ENCODE measurements at places on chromosomes 3 and 15. TPM values are rescaled to one million over a fixed set of nuclear protein-coding genes. Genes with fewer than 3 reads are reported as not detected.

CCR1 gene
- 78.2 TPM for total RNA-seq

CFAP91 gene
- total RNA-seq, result 0.17 TPM

SNUPN gene
- 30.8 TPM for total RNA-seq

SGO1 gene
- total RNA-seq, result 24.0 TPM

TRIM42 gene
- total RNA-seq, result not detected

TMCO5A gene
- not detected for total RNA-seq

RHO gene
- not detected for total RNA-seq

KPNA1 gene
- total RNA-seq, result 68.7 TPM

NEK10 gene
- total RNA-seq, result 1.4 TPM

GMPS gene
- 75.2 TPM for total RNA-seq

NAA80 gene
- 28.3 TPM for total RNA-seq

FGF12 gene
- not detected for total RNA-seq

ATP13A5 gene
- not detected for total RNA-seq

SLC25A36 gene
- 37.9 TPM for total RNA-seq

Data from T-helper 1 cell treated with Interleukin-12 subunit alpha and Interleukin-12 subunit beta and Interleukin-4 antibody, amounts not matched to agents 30 ng/mL and 1 ng/mL, for 36 hours (primary cell).